Stimulated activated naive CD8-positive, alpha-beta T cell treated with anti-CD3 and anti-CD28 coated beads, Interleukin-15, Interleukin-2, amounts not matched to agents 100 U/mL and 50 U/mL, for 24 hours (primary cell): ENCODE measurements at places on chromosomes 7 and 10.

DNA sequence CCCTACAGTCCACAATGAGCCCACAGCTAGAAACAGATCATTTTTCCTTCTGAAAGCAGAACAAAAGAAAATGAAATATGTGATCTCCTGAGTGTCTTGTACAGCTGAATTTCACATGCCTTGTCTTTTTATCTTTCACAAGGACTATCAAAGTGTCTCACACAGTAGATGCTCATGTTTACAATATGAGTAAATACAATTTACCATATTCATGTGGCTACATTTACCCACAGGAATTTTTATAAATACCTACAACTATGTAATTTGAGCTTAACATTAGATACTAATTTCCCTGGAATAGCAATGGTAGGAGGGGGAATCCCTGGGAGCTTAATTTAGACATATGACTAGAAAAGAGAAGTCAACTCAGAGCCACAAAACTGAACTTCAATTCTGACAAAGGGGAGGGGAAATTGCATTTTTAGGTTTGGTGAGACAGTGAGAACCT is 186.2 kb downstream of the MACC1 start:
- DNase-seq: no peak

DNA sequence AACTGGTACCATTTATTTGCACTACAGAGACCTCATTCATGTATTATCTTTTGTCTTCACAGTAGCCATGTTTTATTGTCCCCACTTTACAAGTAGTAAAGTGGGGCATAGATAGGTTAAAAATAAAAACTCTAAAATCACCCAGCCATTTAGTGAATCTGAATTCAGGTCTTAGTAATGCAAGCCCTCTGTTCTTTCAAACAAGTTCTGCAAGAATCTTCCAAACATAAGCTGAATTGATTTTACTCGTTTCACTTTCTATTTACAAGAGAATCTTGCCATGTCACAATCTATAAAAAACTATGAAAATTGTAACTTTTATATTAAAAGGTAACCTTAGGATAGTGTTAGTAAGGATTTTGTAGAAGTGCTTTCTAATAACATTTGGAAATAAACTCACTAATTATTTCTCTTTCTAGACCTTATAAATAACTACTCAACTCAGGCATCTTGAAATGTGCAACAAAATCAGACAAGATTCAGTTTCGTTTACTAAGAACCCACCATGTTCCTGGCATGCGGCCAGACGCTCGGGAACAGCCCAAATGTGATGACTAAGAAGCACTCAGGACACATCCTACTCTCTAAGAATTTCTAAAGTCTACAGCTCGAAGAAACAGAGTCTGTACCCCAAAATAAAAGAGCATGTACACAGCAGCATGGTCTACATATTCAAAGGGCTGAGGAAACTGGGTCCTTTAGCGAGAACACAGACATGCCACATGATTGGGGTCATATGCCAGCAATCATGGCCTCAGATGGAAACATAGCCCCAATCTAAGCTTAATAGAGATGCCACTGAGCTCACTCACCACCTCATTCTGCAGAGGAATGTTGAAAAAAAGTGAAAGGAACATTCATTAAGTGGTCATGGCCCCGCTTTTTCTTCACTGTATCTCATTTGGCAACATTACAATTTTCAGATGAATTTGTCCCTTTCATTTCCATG is 167.6 kb downstream of the AMPH start:
- peak; percentile 81 for DNase-seq

DNA sequence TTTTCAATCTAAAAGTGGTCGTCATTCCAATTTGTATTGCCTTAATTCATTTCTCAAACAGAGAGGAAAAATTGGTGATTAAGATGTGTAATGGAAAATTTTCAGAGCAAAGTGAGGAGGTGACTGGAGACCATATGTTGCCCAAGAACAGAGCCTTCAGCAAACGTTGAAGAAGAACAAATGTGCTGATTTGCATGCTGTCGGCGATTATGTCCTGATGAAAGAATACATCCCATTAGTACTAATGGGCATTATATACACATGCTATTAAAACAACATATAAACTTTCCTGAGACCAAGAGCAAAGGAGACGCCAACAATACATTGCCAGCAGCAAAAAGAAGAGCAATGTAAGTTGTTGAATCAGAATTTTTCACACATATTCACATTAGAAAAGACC is 100.0 kb upstream of the ARID5B start:
- DNase-seq: no peak

DNA sequence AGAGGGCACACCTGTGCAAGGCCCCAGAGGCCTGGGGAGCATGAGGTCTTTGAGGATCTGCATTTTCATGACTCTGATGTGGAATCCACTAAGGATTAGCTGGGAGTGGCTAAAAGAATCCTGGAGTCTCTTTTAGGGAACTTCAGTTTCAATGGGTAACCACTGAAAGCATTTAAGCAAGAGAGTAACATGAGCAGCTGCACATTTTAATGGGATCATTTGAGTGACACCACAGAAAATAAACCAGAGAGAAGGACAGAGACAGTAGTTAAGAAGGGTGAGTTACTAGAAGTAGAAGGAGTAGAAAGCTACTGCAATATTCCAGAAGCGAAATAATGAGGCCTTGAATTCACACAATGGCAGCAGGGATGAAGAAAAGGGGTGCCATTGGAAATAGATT is 5.2 kb downstream of the GOT1 start:
- no peak for DNase-seq

- no peak for DNase-seq
Observed at GRCh38 chr7:41451826-41452225, 251.1 kb downstream of the INHBA start.

DNA sequence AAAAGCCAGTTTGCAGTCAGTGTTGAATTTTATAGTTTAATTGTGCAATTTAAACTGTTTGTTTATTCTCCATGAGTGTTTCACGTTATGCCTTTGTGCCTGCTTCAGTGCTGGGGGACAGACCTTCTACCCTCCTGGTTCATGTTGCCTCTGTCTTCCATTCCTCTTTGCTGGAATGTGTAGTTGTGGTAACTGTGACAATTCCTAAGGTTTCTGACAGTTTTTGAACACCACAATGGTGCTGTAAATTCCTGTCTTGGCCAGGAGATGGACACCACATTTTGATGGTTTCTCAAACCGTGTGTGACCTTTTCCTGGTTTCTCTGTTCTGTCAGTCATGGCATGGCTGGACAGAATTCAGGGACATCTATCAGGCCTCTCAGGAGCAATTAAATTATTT is 201.7 kb downstream of the BICC1 start:
- no peak for DNase-seq

- no peak for DNase-seq
Observed at GRCh38 chr7:45149606-45150005, 8.0 kb upstream of the RAMP3 start.

- no peak for DNase-seq
Observed at GRCh38 chr7:23431702-23432199, 38.5 kb downstream of the IGF2BP3 start.

GRCh38 chr10:64039198-64039597 is 518.0 kb downstream of the REEP3 start:
- DNase-seq: no peak

DNA sequence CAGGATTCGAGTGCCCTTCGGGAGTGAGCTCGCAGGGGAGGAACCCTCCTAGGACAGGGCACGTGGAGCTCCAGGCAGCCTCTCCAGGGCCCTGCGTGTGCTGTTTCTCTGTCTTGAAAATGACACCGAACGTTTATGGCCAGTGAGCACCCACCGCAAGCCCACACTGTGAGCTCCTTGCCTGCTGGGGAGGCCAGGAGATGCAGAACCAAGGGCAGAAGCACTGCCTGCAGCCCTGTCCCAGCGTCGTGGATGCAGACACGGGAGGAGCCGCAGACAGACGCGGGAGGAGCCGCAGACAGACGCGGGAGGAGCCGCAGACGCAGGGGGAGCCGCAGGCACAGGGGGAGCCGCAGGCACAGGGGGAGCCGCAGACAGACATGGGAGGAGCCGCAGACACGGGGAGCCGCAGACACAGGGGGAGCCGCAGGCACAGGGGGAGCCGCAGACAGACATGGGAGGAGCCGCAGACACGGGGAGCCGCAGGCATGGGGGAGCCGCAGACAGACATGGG is 314.4 kb downstream of the PTPRN2 start:
- no peak for DNase-seq

DNA sequence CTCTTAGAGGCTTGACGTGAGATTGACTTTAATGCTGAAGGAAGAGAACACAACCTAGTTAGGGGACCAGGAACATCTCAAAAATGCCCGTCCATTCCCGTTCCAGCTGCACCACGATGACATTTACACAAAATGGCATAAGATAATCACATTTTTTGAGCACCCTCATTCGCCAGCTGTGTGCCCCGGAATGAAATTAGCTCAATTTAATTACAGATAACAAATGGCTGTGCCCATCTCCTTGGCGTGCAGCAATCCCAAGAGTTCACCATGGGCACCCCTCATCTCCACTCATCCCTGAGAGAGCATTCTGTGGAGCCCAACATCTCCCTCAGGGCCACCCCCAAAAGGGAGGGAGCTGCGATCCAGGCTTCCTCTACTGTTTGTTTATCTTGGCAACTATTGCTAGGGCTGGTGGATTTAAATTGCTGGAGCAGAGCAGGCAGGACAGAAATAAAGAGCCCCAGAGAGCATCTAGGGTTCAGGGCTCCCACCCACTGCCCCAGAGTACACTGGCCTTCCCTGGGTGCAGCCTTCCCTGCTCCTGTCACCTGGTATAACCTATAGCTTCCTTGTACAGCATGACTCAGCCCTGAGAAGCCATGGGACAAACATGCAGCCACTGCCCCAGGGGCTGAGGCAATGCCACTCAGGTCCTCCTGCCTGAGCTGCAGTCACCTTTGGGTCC is 263.5 kb downstream of the ZEB1 start:
- DNase-seq: no peak

- peak; percentile 23 for DNase-seq
Observed at GRCh38 chr10:102384053-102384452, 11.5 kb upstream of the NFKB2 start.

- no peak for DNase-seq
Observed at GRCh38 chr7:154929006-154929726, 73.8 kb downstream of the PAXIP1 start.
